ENCODE measurements at places on chromosomes 11 and 22.
A peak's percentile ranks its signal among the peaks of the same experiment; 100 is the strongest.

- no peak for DNase-seq
These were observed 7.3 kb upstream of the CLNS1A start for GRCh38 chr11:77644887-77645286.

- DNase-seq, result peak; percentile 36
These were observed 2.0 kb upstream of the ROBO3 start for GRCh38 chr11:124863137-124863825.

DNA sequence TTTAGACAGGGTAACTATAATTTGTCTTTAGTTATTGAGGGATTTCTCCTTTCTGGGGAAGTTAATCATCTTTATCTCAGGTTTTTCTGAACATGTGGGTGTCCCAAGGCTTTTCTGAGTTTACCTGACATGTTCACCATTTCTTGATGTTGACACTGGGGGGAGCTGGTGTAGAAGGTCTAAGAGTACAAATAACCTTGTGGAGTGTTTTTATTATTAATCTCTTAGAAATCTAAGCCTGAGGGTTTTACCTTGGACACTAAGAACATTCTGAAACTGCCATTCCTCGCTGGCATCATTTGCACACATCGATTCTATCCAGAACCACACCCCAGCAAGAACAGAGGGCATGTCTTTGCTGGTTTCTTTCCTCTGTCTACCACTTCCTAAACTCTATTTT is 15.6 kb upstream of the C11orf91 start:
- DNase-seq, result no peak

- peak; percentile 14 for DNase-seq
These were observed 1.1 kb downstream of the PELI3 start for GRCh38 chr11:66467756-66468155.

- no peak for DNase-seq
These were observed 6.1 kb downstream of the ARVCF start for GRCh38 chr22:20010307-20011122.

DNA sequence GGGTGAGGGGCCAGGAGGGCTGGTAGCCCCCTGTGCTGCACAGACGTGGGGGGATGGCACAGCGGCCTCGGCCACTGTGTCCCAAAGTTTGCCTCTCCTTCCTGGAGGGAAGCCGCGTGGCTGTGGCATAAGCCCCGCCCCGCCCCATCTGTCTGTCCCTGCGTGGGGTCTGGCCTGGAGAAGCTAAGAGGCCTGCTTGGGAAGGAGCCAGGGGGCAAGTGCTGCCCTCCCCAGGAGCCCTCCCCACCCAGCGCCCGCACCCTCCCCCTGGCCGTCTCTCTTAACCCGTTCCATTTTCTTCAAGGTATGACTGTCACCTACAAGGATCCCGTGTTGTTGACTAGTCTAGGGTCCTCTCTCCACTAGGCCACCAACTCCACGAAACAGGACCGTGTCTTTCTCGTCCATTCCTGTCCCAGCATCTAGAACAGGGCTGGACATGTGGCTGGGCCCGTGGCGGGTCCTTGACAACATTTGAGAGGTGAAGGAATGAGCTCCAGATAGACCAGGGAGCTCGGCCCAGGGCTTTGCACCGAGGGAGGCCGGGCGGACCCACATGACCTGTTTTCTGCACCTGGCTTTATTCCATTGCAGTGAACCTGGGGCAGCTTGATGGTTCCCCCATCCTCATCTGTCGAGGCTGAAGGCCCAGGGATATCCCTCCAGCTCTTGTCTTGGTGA is 428.0 kb downstream of the TBC1D22A start:
- no peak for DNase-seq

GRCh38 chr22:38414009-38414395 is 41.0 kb downstream of the KCNJ4 start:
- DNase-seq, result no peak

DNA sequence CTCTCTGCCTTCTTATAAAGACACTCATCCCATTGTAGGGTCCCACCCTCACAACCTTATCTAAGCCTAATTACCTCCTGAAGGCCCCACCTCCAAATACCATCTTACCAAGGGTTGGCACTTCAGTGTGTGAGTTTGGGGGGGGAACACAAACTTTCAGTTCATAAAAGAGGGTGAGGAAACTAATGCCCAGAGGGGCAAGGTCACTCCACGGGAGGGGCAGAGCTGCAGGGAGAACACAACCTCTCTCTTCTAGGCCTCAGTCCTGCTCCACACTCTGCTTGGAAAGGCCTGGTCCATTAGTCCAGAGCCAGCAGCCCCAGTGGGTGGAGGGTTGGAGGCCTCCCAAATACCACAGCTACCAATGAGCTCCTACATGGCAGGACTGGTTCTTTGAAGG is 2.7 kb upstream of the BATF2 start:
- no peak for DNase-seq

DNA sequence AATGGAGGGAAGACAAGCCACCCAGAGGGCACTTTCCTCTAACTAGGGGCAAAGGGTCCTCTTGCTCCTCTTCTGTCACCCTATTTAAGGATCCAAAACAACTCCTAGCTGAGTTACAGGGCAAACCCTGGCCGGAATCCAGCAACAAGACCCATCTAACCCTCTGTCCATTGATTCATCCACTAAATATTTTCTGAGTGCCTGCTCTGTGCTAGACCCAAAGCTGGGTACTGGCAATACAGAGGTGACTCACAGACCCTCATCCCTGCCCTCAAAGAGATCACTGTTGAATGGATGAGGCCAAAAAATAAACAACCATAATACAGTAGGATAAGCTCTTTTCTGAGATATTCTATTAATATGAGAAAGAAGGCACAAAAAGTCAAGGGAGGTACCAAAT is 4.3 kb upstream of the GALNT18 start:
- DNase-seq, result no peak

DNA sequence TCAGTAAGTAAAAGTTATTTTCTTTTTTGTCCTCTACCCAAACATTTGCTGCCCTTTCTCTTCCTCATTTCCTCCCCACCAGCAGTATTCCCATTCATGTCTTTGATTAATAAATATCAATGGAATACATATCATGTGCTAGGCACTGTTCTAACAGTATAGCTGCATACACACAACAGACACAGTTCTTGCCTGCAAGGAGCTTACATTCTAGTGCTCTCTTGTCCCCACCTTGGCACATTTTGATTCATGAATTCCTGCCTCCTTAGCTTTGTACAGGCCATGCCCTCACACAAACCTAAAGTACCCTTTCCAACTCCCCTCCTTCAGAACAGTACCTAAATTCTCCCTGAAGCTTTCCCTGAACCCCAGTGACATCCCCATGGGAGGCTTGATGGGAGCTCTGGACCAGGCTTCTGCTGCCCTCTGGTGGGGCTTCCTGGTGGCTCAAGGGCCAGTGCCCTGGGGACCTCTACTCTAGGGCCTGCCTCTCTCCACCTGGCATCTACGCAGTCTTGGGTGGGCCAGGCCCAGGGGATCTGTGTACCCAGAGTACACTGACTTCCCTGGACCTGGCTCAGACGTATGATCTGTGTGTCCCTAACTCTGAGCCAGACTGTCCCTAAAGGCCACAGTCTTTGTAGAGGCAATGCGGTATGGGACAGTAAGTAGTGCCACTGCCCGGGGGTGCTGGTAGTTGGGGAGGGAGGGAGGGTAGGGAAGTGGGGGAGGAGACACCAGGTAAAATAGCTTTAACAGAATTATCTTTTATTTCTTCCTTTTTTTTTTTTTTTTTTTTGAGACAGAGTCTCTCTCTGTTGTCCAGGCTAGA is 14.1 kb downstream of the RPS13 start:
- no peak for DNase-seq

- DNase-seq, result no peak
These were observed 138.1 kb downstream of the MAML2 start for GRCh38 chr11:96204721-96205459.

- no peak for DNase-seq
These were observed 170.0 kb downstream of the LRRC4C start for GRCh38 chr11:41289408-41289807.

DNA sequence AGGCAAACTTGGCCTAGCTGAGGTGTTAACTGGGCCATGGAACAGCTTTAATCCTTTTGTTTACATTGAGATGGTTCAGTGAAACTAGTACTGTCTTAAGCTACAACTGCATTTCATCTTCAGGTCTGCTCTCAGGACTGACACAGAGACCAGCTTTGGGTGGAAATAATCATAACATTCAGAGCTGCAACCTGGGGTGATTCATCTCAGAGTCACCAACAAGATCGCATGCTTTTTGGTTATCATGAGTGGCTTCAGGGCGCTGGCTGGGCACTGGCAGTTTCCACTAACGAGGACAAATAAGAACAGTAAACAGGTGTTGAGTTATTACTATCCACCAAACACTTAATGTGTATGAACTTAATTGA is 60.9 kb upstream of the PAX6 start:
- DNase-seq, result no peak

- DNase-seq, result no peak
These were observed 154.3 kb upstream of the RASSF10 start for GRCh38 chr11:12854829-12855228.

GRCh38 chr22:39275814-39276439 is 31.1 kb upstream of the PDGFB start:
- no peak for DNase-seq

GRCh38 chr11:115741376-115742107 is 237.3 kb upstream of the CADM1 start:
- no peak for DNase-seq

DNA sequence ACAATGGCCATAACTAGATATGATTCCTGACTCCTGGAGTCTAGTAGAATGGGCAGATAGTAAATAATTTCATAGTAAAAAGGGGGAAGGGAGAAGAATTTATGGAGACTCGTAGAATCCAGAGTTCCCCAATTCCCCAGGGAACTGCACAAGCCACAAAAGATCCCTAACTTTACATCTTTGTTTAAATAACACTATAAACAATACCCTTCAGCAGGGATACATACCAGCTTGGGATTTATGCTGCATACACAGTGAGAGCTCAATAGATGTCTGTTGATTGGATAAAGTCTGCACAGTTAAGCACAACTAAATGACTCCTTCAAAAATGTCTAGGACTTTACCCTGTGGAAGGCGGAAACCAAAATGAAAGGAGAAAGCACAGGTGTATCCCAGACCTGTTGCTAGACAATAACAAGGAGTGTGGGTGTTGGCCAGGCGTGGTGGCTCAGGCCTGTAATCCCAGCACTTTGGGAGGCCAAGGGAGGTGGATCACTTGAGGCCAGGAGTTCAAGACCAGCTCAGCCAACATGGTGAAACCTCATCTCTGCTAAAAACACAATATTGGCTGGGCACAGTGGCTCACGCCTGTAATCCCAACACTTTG is 6.8 kb downstream of the SLC35F2 start:
- DNase-seq, result no peak

- no peak for DNase-seq
These were observed 39.3 kb downstream of the KCNJ4 start for GRCh38 chr22:38415561-38416321.

DNA sequence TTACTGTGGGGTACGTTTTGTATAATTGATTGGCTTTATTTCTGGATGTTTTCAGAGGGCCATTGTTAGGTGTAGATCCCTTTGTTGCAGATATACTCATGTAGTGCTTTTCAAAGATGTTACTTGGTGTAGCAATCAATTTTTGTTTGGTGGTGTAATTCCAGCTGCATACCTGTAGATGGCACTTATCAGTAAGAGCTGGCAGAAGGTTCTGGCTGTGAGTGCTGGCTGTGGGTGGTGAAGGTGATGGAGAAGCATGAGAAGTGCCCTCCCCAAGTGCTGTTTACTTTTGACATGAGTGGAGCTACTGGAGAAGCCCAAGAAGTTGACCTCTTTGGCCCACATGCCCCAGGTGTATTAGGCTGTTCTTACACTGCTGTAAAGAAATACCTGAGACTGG is 1074.9 kb downstream of the FAM181B start:
- DNase-seq, result no peak

DNA sequence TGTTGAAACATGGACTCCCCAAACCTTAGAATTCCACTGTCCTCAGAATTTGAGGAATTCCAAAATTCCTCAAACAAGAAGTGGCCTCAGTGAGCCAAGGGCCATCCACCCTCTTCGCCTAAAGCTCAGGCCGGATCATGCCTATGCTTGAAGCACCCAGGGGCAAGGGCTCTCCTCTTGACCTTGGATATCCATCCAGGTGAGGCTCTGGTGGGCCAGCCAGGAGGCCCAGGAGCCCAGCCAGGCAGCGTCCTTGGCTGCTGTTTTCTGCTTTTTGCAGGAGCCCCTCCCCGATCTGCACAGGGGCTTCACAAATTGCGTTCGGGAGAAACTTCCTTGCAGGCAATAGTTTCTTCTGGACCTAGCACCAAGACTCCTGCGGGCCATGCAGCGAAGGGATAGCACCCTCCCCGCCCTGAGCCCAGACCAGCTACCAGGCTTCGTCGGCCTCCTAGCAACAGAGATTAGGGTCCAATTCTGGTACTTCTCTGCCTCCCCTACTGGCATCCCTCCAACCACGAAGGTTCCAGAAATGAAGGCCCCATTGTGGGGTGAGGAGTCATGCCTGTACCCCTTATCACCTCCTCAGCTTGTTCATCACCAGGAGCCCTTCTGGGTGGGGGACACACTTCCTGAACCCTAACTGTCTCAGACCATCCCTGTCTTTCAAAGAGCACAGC is 2.0 kb downstream of the PHLDA2 start:
- DNase-seq, result no peak

DNA sequence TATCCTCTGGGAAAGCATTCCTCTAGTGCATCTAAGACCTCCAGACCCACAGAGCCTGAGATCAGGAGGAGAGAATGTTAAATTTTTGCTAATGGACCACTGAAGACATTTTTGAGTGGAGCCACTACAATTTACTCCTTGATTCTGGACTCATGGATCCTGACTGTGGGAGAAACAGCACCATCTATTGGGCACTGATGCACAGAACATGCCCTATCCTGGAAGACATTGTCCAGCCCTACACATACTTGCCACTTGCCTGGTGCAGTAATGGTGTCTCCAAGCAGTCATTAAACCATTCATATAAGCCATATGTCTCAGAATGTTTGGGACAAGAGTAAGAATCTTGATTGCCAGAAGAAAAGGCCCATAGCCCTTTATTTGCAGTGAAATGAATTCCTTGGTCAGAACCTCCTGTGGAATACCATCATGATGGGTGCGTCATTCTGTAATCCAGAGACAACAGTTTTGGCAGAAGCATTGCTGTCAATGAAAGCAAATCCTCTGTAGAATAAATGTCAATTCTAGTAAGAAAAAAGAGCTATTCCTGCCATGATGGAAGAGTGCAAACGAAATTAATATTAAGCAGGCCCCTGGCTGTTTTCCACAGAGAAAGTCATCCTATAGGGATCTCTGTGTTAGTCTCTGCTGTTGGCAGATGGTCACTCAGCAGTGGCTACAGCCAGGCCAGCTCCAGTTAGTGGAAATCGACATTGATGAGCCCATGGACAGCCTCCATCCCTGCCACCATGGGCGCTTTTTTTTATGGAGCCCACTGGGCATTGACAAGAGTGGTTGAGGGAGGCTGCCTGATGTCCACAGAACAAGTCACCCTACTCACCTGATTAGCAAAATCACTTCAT is 43.5 kb downstream of the GGTLC2 start:
- DNase-seq, result peak; percentile 16

- no peak for DNase-seq
These were observed 745.9 kb upstream of the CCDC179 start for GRCh38 chr11:23606191-23606590.

DNA sequence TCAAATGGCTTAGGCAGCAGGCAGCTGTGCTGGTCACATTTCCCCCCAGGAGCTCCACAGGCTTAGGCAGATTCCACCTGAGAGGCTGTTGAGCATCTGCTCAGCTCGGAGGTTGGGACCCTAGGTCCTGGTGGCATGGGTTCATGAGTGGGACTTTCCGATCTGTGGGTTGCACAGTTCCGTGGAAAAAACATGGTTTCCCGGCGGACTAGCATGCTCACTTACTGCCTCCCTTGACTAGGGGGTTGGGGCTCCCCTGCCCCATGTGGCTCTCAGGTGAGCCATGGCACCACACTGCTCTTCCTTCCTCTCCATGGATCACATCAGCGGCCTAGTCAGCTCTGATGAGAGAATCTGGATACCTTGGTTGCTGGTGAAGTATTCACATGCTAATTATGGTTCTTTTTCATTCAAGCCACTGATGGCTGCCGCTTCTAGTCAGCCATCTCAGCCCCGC is 685.1 kb downstream of the METTL15 start:
- no peak for DNase-seq

Data from nucleus accumbens (tissue), 56 donors.